ENCODE measurements at places on chromosomes 16 and 17.

DNA sequence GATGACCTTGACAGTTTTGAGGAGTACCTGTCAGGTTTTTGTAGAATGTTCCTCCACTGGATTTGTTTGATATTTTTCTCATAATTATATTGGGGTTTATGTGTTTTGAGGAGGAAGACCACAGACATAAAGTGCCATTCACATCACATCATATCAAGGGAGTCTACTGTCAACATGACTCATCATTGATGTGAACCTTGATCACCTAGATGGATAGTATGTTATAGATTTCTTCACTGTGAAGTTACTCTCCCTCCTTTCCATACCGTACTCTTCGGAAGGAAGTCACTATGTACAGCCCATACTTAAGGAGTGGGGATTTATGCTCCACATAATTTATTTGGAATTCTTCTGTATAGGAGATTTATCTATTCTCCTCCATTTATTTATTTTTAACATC lies 23.2 kb downstream of the PRSS54 start:
- no peak for DNase-seq

- no peak for DNase-seq
Measured at GRCh38 chr16:74622005-74622404, 15.1 kb upstream of the GLG1 start.

DNA sequence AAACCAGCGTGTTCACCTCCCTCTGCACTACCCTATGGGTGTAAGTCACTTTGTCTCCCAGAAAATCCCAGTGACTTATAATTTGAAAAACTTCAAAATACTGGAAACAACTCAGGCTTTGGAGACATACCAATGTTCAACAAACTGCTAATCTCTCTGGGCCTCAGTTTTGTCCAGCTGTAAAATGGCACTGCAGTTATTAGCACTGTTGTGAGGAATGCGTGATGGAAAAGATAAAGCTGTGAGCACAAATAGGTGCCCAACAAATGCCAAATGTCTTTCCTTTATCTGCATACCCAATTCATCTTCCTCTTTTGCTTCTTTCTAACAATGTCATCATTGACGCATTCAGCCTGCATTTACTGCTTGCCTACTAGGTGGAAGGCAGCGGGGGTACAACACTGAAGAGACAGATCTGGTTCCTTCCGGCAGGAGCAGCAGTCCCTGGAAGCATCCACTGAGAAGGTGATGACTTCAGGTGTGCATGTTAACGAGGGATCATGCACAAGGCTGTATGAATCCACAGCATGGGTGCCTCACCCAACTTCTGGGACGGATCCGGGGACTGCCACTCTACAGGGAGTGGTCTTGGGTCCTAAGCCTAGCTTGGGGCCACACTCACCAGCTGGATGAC lies 63.4 kb downstream of the CYTH1 start:
- no peak for DNase-seq

- no peak for DNase-seq
Measured at GRCh38 chr17:56913353-56913866, 439 bp downstream of the TRIM25 start.

- DNase-seq, result no peak
Measured at GRCh38 chr17:7882629-7883028, 6.0 kb upstream of the CHD3 start.

- no peak for DNase-seq
Measured at GRCh38 chr17:33137426-33137825, 145.8 kb downstream of the SPACA3 start.

- DNase-seq, result no peak
Measured at GRCh38 chr16:3259836-3260235, 3.4 kb upstream of the MEFV start.

DNA sequence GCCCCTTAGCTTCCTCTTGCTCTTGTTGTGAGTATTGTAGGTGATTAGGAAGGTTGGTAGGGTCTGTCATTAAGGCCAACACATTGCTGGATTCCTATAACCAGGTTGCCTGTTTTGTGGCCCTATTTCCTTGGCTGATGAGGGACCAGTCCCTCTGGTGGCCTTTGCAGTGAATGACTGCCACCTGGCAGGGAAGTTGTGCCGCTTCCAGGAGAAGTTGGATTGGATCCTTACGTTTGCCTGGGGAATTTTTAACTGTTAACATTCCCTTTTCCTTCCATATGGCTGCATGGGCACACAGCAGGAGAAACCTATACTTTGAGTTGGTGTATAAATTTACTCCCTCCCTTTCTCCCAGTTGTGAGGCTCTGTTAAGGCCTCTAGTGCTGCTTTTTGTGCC lies 32.4 kb downstream of the LCMT1 start:
- no peak for DNase-seq

DNA sequence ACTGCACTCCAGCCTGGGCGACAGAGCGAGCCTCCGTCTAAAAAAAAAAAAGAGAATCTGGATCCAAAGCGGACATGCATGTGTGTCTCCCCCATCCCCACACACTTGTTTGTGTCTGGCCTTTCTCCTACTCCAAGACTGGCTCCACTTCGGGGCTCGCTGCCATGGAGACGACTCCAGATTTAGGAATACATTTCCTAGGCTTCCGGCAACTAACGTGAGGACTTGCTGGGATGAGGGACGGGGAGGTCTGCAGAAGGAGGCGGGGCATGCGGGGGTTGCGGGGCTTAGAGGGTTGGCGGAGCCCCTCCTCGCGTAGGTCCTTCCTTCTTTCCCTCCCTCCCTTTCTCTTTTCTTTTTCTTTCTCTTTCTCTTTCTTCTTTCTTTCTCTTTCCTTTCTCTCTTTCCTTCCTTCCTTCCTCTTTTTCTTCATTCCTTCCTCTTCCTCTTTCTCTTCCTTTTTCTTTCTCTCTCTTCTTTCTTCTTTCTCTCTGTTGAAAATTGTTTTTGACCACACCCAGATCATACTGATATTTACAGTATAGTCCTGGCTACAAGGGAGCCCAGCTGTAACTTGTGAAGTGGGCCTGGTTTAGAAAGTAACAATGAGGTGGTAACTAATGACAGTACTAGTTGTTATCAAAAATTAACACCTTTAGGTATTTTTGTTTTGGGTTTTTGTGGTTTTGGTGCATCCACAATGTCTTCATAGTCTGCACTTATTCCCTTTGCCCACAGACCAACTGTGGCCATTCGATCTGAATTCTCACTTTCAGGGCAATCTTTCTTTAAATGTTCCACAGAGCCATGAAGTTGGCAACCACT lies 25.2 kb downstream of the MIS12 start:
- DNase-seq, result no peak

DNA sequence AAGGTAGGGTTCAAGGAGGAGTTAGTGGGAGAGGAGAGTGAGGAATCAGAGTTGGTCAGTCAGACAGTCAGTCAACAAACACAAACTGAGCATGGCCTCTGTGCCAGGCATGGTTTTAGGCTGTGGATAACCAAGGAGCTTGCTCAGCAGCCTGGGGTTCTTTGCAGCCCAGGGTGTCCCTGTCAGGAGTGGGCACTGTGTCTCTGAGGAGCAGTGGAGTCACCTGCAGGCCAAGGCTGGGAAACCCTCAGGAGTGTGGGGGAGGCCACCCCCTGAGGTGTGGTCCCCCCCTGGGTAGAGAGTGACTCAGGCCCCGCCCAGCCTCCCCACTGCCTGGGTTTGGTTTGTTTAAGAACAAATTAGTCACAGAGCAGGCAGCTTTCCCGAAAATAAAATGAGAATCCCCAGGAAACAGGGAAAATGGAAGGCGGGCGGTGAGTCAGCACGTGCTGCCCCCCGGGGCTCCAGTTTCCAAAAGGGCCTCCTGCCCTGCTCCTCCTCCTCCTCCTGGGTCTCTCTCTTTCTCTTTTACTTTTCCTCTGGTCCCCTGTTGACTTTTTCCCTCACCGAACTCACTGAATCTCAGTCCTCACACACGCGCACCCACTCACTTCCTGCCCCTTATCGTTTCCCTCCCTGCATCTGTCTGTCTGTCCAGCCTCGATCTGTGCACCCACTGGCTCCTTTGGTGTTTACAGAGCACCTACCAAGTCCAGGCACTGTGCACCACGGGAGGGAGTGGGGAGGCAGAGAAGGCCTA lies 44.3 kb downstream of the SOCS3 start:
- DNase-seq, result peak; percentile 95

DNA sequence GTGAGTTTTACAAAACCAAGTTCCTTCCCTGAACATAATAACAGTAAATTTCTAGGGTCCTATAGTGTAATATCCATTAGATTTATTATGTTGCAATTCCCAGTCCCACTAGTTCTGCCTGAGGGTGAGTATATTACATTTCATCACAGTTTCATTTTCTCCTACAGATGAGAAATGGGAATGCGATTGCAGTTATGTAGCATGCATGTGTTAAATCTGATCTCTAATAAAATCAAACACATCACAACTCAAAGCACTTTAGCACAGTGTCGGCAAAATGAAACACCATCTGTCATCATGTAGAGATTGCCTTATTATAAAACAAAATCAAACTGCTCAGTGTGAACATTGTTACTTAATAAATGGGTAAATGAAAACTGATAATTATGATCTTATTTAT lies 180.5 kb upstream of the TOX3 start:
- no peak for DNase-seq

GRCh38 chr17:75684924-75685323 lies 17.8 kb downstream of the SAP30BP start:
- peak; percentile 50 for DNase-seq

- no peak for DNase-seq
Measured at GRCh38 chr16:87133112-87133850, 183.9 kb downstream of the C16orf95 start.

GRCh38 chr17:68600067-68600930 lies 868 bp downstream of the FAM20A start:
- no peak for DNase-seq
